ENCODE measurements at places on chromosomes 13 and 19. TPM values are rescaled to one million over a fixed set of nuclear protein-coding genes. Genes with fewer than 3 reads are reported as not detected.

DNA sequence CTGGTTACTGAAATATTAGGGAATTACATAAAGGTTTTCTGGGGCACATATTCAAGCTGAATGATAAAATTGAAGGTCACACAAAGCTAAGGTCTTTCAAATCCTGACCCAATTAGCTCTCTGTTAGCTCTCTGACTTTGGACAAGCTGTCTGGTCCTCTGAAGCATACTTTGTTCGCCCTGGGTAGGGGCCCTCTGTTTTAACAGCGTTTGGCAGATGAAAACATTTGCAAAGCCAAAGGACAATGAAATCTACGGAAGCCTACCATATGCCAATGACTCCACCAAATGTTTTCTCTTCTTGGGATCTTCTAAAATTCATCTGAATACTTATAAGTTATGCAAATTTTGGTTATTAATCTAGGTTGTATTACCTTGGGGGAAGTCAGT is 14.5 kb upstream of the GJA3 start:
- H3K4me3 ChIP-seq = no peak overlapping the region
- DNase-seq = no peak
- H3K36me3 ChIP-seq = no peaks in the 10 kb centered on the region
- no peaks in the 10 kb centered on the region for H3K27me3 ChIP-seq
- H3K27ac ChIP-seq = peak overlapping the region; percentile 64

GRCh38 chr13:20939662-20940061 is 37.1 kb upstream of the XPO4 start:
- peaks cover 12% of the 10 kb centered on the region for H3K4me1 ChIP-seq
- no peak overlapping the region for H3K27ac ChIP-seq
- DNase-seq = no peak
- no peaks in the 10 kb centered on the region for H3K36me3 ChIP-seq

SLC5A5 gene
- total RNA-seq = 32.9 TPM

GRCh38 chr13:22549126-22549525 is 631.7 kb upstream of the SGCG start:
- no peak overlapping the region for H3K4me3 ChIP-seq
- H3K27me3 ChIP-seq = no peaks in the 10 kb centered on the region
- no peak for DNase-seq
- peak overlapping the region; percentile 26 for H3K27ac ChIP-seq
- H3K4me1 ChIP-seq = no peaks in the 10 kb centered on the region

Measured in stomach (tissue), 19 donors.